ENCODE measurements at places on chromosomes 5 and 9.

DNA sequence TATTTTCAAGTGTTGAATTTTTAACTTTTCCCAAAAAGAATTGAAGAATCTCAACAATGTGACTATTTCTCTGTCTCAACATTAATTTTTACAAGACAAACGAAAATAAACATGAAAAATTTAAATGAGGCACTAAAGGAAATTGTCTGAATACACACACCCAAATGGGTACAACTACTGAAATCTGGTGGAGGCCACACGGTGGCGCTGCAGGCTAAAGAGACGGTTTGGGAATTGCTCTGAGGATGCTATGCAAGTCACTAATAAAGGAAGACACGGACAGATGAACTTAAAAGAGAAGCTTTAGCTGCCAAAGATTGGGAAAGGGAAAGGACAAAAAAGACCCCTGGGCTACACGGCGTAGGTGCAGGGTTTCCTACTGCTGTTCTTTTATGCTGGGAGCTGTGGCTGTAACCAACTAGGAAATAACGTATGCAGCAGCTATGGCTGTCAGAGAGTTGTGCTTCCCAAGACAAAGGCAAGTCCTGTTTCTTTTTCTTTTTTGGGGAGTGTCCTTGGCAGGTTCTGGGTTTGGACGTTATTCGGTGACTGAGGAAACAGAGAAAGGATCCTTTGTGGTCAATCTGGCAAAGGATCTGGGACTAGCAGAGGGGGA, at the start of gene PCDHB10:
Gene PCDHB10, plus strand, starts transcription at position 244 of the 616 bp plus-strand sequence. Its CDS starts 200 bp downstream, at position 444.
- DNase-seq, result no peak

DNA sequence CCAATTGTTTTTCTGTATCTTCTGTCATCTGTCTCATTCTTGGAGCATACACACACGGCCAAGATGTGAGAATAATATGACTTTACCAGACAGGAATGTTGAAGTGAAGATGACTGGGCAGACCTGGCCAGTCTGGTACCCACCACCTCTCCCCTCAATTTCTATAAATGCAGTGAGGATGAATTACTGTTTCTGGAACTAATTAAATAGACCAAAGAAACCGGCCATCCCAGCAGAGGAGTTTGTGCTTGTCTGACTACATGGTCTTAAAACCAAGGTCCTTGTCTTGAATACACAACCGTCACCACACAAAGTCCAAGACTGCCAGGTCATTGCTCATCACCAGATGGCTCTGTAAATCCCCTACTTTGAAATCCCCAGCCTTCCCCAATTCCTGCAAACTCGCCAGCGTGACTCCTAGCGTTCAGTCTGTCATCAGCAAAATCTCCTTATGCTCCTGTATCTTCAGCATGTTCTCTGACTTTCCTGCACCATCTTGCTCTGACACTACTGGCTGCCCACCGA, 147.2 kb downstream of the PDE4D start:
- DNase-seq, result no peak

DNA sequence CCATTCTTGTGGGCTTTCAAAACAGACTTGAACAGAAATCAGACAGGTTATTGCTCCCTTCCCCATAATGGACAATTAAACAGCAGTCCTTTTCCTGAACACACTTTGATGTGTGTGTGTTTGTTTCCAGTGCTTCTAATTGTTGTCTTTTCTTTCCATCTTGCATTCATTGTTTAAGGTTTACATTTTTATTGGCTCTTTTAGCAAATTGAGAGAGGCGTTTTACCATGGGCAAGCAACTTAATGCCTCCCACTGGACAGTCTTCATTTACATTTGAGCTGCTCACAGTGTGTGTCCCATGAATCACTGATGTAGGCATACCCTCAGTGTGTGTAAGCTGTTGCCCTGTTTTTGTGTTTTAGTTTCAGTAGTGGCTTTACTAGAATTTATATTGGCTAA, 25.0 kb downstream of the WDR36 start:
- no peak for DNase-seq

- no peak for DNase-seq
These were observed 42.9 kb upstream of the HAND1 start for GRCh38 chr5:154520861-154521453.

- DNase-seq, result no peak
These were observed 24.4 kb upstream of the SMIM15 start for GRCh38 chr5:61186634-61187033.

- no peak for DNase-seq
These were observed 3.4 kb upstream of the AGTPBP1 start for GRCh38 chr9:85745203-85745602.

DNA sequence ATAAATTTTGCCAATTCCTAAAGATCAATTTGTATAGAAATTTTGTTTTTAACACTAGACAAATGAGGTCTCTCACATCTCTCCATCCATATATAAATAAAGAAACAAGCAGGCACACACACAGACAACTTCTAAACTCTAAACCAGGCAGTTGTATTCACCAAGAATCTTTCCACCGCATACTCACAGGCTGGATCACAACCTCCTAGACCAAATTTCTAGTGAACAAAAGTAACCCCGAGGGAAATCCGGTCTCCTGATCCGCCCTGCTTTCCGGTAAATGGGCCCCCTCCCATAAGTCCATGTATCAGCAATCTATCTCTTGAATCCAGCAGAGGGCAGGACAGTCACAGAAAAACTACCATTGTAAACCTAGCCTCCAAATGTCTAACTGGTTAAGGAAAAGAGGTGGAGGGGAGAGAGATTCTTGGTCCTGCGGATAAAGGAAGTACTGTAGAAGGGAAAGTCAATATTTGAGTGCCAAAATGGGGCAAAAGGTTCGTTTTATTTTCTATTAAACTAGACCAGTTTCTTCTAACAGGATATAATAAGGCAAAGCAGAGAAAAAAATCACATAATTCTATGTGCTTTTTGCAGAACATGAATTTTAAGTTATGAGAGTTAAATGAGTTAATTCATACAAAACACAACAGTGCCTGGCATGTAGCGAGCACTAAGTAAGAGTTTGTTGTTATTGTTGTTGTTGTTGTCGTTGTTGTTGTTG, 4.8 kb upstream of the SMU1 start:
- DNase-seq, result peak; percentile 35

- no peak for DNase-seq
These were observed 483.5 kb downstream of the SPOCK1 start for GRCh38 chr5:137015540-137016116.

- no peak for DNase-seq
These were observed 129.1 kb upstream of the FSTL4 start for GRCh38 chr5:133741396-133741795.

- no peak for DNase-seq
These were observed 65.5 kb upstream of the HSPA9 start for GRCh38 chr5:138640646-138641254.

DNA sequence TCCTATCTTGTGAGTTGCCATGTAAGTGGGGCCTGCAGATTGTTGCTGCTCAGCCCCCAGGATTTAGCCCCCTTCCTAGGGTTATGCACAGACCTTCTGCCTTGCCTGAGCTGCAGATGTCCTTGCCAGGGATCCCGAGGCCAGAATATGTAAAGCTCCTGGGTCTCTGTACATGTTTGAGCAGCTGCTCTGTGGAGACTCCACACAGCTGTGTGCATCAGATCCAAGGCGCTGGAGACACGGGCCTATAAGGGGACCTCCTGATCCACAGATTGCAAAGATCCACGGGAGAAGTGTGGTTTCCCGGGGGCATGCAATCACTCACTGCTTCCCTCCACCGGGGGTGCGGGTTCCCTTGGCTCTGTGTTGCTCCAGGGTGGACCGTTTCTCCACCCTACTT, 28.9 kb downstream of the TAF11L14 start:
- DNase-seq, result no peak

DNA sequence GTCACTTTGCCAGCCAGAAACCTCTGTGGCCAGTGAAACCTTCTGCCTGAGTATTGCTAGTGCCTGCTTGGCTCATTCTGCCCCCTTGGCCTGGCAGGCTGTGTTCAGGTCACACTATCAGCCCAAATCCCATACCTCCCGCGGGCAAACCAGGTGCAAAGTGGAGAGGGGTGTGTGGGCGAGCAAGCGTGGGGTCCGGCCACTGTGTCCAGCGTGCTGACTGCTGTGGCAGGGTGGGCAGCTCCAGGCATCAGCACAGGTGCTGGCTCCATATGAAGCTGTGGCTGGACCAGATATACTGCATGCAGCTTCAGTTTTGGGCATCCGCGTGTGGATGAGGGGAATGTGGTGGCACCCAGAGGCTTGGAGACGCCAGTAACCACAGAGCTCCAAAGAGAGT, 576.5 kb upstream of the EDIL3 start:
- DNase-seq, result no peak

DNA sequence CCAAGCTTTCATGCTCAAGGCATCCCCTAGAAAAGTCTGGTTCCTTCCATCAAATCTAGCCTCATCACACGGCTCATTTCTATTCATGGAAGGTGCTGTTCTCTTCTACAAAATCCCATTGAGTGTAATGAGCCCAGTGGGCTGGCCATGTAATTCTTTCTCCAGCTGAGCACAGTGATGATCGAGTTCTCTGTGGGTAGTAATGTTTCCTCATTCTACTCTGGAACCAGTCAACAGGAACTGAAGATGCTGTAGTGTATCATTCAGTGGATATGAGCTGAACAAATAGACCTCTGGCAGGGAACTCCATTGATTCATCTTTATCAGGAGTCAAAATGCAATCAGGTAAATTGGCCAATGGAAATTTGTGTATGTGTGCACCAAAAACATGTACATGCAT, 149.2 kb downstream of the LRRC70 start:
- DNase-seq, result no peak

DNA sequence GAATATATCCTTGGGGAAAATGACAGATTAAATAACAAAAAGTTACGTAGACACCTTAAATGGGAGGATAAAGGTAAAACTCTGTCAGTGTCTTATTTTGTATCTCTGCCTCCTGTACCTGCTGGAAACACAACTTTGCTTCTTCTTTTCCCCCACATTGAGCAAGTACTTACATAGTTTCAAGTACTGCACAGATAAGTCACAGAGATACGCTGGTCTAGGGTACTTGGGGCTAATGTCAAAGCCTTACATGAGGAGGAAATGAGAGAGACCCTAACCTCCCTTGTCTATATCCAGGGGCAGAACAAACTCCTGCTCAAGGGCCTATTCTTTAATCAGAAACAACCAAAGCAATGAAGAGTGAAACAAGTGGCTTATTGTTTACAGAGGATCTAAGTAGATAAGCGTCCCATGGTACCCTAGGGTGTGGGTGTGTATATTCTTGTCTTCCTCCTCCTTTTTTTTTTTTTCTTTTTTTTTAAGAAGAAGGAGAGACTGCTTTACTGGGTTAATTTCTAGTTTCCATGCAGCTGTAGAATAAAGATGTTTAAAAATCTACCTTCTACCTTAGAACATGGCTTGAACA, 43.1 kb downstream of the ELL2 start:
- DNase-seq, result no peak

DNA sequence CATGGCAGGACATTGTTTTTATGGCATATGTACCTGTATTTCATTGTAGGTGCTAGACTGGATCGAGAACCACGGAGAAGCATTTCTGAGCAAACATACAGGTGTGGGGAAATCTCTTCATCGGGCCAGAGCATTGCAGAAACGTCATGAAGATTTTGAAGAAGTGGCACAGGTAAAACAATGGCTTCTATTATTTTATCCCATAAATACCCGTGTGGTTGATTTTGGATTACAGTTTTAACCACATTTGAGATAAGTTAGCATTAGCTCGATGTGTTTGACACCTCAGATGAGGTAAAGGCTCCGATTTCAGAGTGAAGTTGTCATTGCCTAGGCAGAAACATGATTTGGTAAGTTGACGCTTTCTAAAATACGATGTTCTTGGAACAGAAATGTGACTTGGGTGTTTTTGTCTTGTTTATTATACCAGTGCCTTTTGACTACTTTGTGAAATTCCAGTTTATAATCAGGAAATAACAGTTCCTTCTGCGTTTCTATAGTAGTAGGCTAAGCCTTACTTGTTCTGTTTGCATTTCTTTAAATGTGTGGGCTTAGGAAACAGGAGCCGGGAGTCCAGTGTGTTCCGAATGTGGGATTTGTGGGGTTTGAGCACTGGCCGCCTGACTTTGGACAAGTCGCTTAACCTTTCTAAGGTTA, 187.7 kb downstream of the TRIO start:
- DNase-seq, result no peak

- DNase-seq, result no peak
These were observed 496 bp downstream of the TLX3 start for GRCh38 chr5:171309276-171310211.

- DNase-seq, result no peak
These were observed 186.3 kb downstream of the AOPEP start for GRCh38 chr9:94912700-94913249.

DNA sequence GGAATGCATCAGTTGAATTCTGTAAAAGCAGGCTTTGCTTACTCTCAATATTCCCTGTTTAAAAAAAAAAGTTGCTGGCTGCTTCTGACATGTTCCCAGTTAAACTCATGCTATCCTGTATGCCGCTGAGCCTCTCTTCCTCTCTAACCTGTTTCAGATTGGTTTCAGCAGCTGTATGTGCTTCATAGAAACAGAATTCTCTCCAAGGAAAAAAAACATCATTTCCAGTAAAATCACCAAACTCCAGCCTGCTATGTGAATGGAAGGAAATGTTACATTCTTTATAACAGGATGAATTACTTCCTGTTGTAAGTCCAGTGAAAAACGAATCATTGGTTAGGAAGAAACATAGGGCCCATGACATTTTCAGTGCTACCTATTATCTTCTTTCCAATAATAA, 25.7 kb upstream of the KCNV2 start:
- DNase-seq, result no peak

- no peak for DNase-seq
These were observed 54.6 kb upstream of the SYNPO start for GRCh38 chr5:150585781-150586341.

DNA sequence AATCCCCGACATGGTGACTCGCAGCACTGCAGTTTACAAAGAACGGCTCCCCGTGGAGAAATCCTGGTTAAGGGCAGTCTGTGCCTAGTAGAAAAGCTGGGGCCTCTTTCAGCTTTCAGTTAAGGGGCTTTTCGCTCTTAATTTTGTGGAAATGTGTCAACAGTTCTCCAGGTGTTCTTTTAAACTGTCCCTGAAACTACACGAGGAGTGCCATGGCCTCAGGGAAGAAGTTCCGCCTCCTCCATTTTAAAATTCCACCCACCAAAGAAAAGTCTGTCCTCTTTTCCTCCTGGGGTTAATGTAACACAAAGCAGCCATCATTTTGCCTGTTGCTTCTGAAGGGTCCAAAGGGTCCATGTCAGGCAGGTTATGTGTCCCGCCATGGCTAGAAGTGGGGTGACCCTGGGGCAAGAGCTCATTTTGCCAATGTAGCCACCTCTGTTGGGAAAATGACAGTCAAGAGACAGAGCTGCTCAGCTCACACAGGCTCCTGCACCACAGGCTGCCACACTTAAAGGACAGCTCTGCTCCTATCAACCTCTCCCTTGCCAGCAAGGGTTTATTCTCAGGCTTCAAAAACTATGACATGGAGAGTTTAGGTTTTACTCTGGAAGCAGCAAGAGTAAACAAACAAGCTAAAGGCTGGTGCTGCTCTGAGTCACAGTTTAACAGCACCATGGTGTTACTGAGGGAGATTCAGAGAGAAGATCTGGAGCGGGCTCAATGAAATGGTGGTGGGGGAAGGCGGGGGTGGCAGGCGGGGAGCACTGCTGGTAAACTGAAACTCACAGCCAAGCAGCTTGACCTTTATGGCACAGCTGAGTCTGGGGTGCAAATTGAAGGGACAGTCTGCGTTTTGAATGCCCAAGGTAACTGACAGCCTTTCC, 3.2 kb downstream of the WHRN start:
- peak; percentile 52 for DNase-seq

Data from substantia nigra (tissue), 51 donors.